Urinary bladder (tissue), 4 donors: ENCODE measurements at places on chromosomes 1 and 21. TPM values are rescaled to one million over a fixed set of nuclear protein-coding genes. Genes with fewer than 3 reads are reported as not detected.

DNA sequence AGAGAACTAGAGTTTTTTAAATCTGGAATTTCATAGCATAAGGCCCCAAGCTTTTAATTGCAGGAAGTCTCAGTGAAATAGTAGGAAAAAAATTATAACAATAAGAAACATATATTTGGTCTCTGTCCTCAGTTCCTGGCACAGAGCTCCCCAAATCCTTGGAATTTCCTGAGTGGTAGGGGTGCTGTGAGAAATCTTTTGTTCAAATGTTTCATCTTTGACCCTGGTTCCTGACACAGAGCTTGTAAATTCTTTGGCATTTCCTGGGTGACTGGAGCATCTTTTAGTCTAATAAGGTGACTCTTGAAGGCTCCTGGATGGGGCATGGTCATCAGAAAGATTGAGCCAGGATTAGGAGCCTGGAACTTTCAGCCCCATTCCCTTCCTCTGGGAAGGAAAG, 225.7 kb upstream of the AJAP1 start:
- no peak for DNase-seq

GRCh38 chr1:156648951-156649350, 7.0 kb downstream of the BCAN start:
- no peak for DNase-seq

DNA sequence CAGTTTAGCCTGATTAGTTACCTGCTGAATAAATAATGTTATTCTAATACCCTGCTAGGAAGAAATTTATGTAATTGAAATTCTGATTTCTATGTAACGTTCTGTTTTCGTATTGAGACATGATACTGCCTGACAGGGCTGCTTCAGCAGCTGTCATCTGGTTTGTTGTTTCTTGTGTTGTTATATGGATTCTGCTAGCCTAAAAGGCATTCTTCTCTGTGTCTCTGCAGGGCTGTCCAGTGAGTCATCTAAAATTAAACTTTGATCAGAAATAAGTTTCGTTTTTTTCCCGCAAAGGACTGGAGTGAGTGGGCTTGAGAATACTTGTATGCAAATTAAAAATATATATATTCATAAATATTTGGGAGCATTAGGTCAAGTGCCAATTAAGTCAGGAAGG, 93.0 kb downstream of the DYRK1A start:
- no peak for DNase-seq

DNA sequence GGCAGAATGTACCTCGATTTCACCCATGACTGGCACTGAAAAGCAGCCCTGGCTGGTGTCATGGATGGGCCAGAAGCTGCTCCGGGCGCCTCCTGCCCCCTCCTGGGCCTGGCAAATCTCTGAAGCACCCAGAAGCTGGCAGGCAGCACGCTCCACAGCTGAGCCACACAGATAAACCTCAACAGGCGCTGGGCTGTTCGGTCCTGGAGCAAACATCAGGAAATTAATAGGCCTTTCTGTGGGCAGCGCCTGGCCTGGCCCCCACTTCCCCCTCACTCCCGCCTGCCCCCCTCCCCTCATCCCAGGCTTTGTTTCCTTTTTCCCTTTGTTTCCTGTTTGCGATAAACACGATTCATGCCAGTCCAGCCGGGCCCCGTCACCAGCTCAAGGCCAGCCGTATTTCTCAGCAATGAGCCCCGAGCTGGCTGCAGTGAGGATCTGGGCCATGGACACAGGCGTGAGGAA, 20.1 kb upstream of the DISP3 start:
- no peak for DNase-seq

- no peak for DNase-seq
These were observed 461.9 kb downstream of the LRRIQ3 start for GRCh38 chr1:73736125-73736524.

- no peak for DNase-seq
These were observed 14.1 kb downstream of the DPYD start for GRCh38 chr1:97906567-97907241.

DNA sequence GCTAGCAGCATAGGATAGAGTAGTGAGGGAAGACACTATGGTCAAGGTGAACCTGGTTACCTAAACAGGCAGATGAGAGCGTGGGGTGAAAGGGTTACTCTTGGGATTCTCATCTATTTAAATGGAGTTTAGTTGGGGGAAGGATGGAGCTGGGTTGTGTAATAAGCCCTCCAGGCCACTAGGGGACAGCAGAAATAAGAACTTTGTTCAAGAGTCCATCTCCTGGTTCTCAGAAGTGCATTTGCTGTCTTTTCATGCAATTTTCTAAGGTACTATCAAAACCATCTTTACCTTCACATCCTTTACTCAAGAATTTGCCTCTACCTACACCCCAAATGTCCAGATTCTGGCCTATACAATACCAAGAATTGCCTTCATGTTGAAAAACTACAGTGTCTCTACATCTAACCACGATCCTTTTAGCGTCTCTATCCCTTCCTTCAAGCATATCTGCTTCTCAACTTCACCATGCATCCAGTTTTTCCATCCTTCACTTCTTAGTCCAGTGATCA, 28.0 kb downstream of the SLAMF1 start:
- DNase-seq, result no peak

GRCh38 chr1:113401728-113402127, 11.4 kb downstream of the MAGI3 start:
- DNase-seq, result no peak

DNA sequence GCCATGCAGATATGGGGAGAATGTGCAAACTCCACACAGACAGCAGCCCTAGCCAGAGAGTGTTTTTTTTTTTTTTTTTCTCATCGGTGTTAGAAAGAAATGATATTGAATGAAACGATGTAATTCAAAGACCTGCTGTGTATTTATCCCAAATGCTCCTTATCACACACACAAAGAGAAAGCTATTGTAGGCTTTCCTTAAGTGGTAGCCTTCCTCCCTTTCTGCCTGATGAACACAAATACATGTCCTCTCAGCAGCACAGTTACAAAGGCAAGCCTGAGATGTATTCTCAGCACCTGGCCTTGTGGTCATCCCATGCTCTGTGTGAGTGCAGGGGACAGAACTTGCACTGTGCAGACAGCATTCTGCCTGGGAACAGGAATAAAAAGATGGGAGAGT, 93.8 kb downstream of the PLPPR5 start:
- DNase-seq, result no peak

- DNase-seq, result no peak
These were observed 9.1 kb downstream of the ABCA4 start for GRCh38 chr1:94111879-94112278.

DNA sequence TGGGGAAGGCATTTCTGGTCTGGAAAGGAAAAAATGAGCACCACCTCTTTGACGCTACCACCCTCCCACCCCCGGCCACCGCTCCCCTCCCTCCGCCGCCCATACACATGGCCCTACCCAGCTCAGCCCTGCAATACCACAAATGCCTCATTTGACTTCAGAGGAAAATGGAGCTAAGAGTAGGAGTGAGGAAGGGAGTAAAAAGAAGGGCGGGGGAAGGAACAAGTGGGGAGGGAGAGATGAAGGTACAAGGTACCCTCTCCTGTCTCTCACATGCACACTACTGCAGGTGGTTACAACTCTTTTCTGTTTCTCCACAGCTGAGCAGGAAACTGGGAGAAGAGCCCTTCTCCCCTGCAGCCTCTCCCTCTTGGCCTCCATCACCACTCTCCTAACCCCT, 7.1 kb downstream of the SYT2 start:
- no peak for DNase-seq

GRCh38 chr1:156692925-156693847, 12.2 kb downstream of the CRABP2 start:
- DNase-seq, result no peak

GRCh38 chr1:192491804-192492554, 83.6 kb upstream of the RGS1 start:
- DNase-seq, result no peak

- no peak for DNase-seq
These were observed 177.9 kb downstream of the CDC42BPA start for GRCh38 chr1:227140376-227140775.

DNA sequence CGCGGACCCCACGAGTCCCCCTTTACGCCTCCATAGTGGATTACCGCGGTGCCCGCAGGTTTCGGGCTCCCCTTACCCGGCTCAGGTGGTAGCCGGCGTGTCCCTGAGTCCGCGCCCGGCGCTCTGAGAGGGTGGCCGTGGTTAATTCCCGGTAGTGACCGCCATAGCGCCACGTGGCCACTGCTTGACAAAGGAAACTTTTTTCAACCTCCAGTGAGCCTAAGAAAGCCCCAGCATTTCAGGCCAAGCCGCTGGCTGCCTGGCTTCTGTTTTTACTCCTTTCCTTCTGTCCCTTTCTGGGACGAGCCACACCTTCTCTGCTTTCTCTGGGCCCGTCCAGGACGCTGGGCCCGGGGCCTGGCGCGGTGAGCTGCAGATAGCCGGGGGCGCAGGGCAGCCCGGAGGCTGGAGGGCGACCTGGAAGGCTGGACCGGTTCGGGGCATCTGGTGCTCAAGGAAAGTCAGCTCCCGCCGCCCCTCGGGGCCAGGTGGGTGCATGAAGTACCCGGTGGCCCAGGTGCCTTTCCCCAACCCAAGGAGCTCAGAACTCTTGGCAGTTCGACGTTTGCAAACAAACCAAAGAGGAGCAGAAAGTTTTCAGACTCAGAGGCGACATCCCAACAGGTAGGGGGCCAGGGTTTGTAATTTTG, 540 bp upstream of the C1orf198 start:
- no peak for DNase-seq

GRCh38 chr1:29664711-29665110, 428.4 kb downstream of the PTPRU start:
- no peak for DNase-seq

DNA sequence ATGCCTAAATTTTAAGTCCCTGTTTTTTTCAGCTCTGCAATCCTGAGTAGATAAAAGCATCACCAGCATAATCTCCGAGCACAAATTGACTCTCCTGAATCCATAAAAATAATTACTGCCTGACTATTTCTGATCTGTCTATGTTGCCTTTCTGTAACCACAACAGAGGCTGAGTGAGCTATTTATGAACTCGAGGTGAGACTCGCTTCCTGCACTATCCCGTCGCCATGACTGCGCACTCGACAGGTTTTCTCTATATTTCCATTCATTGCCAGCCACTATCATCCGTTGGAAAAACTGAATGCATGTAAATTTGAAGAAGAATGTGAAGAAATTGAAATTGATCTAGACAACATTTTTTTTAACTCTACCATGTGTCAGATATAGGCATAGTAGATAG, 897.2 kb downstream of the ADGRL2 start:
- no peak for DNase-seq

DNA sequence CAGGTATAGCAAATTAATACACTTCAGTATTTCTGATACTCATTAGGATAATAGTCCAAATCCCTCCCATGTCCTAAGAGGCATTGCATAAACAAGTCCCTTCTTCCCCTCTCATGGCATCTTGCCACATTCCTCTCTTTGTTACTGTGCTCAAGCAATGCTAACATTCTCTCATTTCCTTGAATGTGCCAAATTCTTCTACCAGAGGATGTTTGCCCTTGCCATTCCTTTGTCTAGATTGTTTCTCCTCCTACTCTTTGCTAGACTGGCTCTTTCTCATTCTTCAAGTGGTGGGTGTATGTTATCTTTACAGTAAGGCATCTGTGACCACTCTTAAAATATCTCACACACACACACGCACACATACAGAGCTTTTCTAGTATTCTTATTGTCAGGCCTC, 621.0 kb upstream of the CXADR start:
- DNase-seq, result no peak

- peak; percentile 32 for DNase-seq
These were observed 26.1 kb upstream of the DISC1 start for GRCh38 chr1:231600458-231600976.

DNA sequence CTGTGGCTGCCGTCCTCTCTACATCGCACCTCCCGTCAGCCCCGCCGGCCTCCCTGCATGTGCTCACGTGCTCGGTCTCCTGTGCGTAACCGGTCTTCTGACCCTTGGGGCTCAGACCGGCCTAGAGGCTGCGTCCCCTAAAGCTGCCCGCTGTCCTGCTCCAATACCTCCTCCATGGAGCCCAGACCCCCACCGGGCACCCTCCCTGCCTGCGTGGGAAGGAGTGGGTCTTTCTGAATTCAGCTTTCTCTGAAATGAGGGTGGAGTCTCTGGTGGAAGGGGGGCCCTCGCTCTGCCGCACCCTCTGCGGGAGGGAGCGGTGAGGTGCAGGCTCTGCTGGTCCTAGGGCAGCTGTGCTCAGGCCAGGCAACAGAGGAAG, 18.7 kb upstream of the POFUT2 start:
- no peak for DNase-seq

GRCh38 chr1:87388411-87388810, 59.7 kb downstream of the LMO4 start:
- DNase-seq, result no peak

- no peak for DNase-seq
These were observed 9.7 kb downstream of the PLA2G2F start for GRCh38 chr1:20148571-20149500.

DNA sequence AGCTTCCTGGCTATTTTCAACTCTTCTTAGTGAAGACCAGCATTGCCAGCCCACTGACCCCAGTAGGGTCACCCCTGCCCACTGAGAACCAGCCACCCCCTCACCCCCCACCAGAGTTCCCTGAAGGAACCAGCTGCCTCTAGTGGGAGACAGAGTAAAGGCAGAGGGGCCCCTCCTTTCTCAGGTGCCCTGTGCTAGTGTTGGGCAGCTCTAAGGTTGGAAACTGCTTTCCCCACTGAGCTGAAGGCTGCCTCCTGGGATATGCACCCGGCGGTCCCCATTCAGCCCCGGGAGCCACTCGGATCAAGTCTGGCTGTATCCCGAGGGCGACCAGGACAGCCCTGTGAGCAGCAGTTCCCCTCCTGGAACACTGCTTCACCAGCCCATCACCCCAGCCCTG, 111.0 kb downstream of the PGBD5 start:
- DNase-seq, result no peak

- no peak for DNase-seq
These were observed 758 bp upstream of the SPRR5 start for GRCh38 chr1:152946248-152946647.

DNA sequence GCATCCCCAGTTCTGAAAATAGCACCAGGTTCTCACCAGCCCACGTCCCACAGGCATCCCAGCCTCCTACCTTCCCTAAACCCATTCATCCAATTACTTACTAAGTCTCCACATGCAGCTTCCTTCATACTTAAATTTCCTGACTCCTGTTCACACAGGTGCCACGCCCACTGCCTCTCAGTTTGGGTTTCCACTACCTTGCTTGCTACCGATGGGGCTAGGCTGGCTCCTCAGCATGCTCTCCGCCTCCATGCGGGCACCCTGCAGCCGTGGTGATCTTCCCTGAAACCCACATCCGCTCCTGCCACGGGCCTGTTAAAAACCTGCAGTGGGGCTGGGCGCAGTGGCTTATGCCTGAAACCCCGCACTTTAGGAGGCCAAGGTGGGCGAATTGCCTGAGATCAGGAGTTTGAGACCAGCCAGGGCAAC, 70.4 kb upstream of the ANGPTL1 start:
- DNase-seq, result no peak

MIGA1 gene
- total RNA-seq, result 30.2 TPM

ITGB3BP gene
- 96.1 TPM for total RNA-seq

PADI2 gene
- 5.6 TPM for total RNA-seq

CDC42BPA gene
- total RNA-seq, result 194 TPM

CTSE gene
- 0.26 TPM for total RNA-seq

CREB3L4 gene
- 8.7 TPM for total RNA-seq

TGFBR3 gene
- 94.8 TPM for total RNA-seq

OPTC gene
- total RNA-seq, result not detected
